ENCODE measurements at places on chromosomes 5 and 9.

DNA sequence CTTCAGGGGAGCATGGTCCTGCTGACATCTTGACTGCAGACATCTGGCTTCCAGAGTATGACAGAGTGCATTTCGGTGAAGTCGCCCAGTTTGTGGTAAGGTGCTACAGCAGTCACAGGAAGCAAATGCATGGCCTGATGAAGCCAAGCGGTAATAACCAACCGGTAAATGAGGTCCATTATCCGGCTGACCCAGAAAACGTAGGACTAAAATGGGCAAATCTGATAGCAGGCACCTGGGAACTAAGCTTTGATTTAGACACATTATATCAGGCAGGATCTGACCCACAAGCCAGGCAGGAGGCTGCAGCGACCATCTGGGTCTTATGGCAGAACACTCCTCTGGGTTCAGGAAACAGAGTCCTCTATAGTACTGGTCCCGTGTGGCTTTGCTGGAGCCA, 454.6 kb downstream of the GADD45G start:
- DNase-seq, result no peak

DNA sequence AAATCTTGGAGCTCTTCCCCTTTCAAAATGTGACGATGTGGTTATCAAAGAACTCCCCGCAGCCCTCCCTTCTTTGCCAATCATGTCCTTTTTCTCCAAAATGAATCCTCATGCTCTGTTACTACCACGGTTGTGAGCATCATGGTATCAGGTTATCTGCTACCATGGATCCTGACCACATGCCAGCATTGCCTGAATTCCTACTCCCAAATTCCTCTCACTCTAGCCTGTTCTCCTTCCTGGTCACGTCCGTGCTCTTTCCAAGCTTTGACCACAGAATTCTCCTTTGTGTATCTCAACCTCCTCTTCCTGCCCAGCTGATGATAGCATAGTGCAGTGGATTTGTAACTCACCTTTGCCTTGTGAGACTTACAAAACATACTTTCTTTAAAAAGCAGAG, 59.5 kb upstream of the FBXL7 start:
- DNase-seq, result no peak

DNA sequence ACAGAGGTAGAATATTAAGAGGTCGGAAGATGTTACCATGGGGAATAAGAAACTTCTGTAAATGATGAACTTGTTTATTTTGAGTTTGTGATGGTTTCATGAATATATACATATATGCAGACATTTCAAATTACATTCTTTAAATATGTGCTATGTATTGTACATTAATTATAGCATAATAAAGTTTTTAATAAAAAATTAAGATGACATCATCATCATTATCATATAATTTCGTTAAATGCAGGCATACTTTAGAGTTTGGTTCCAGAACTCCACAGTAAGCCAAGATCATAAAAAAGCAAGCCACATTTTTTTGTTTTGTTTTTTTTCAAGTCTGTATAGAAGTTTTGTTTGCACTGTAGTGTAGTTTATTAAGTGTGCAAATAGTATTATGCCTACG, 1403.5 kb downstream of the EFNA5 start:
- DNase-seq, result no peak

DNA sequence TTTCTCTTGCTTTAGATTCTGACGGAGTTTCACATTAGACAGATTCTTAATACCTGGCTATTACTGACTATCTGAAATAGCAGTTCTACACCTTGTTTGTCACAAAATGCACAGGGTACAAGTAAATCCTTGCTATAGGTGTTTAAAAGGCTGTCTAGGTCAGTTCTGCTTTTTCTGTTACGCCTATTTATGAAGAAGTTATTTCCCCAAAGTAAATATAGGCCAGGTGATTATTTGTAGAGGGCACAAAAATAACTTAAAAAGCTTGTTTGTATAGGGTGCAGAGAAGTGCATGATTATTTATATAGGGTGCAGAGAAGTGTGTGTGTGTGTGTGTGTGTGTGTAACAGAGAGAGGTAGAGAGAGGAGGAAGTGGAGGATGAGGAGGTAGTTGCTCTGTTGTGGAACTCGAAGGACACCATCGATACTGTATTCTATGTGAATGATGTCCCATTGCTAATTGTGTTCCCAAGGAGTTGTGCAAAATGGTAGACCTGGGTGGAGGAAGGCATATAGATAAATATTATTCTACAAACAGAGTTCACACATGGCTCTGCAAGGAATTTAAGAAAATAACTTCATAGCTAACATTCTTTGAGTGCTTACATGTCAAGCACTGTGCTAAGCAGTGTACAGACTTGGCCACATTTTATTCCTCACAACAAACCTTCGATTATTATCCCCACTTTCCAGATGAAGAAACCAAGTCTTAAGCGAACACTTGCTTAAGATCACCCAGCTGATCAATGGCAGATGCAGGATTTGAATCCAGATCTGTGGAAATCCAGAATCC, 96.3 kb upstream of the EQTN start:
- DNase-seq, result no peak

GRCh38 chr9:78303377-78304062, 6.6 kb downstream of the PSAT1 start:
- no peak for DNase-seq

GRCh38 chr5:157020511-157021222, 38.2 kb downstream of the HAVCR1 start:
- DNase-seq, result no peak
